CD4-positive, alpha-beta T cell treated with Interferon gamma for 1 hour (primary cell): ENCODE measurements at places on chromosomes 16 and 17.

GRCh38 chr16:70429888-70430666 lies 8.8 kb downstream of the ST3GAL2 start:
- DNase-seq = no peak

DNA sequence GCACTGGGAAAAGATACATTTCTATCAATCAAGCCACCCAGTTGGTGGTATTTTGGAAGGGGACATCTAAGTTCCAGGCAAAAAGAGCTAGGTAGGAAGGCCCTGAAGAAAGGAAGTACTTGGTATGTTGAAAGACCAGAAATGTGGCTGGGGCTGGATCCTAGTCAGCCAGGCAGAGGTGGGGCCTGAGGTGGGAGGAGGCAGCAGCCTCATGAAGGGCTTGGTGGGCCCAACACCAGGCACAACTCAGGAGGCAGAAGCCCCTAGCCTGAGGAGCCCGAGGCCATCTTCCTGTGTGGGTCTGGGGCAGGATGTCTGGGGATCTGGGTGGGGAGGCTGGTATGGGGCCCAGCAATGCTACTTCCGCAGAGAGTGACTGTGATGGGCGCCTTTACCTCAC lies 105.9 kb downstream of the SALL1 start:
- DNase-seq = no peak

DNA sequence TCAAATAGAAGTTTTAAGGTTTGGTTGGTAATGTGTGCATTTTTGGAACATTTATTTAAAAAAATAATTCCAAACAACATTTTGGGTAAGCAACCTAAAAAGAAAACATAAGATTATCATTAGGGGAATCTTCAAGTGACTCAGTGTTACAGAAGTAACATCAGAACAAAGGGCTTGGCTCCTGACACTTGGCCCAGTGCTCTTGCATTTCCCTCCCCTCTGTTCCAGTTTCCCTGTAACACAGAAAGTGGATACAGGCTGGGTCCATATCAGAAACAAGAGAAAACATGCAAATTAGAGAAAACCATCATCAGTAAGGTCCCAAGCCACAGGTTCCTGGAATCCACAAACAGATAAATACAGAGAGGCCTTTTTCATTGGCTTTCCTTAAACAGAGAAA lies 40.1 kb downstream of the SKAP1 start:
- no peak for DNase-seq

- no peak for DNase-seq
These were observed 4.9 kb upstream of the CDH1 start for GRCh38 chr16:68732042-68732680.

- no peak for DNase-seq
These were observed 25.6 kb downstream of the UNK start for GRCh38 chr17:75810216-75810615.

DNA sequence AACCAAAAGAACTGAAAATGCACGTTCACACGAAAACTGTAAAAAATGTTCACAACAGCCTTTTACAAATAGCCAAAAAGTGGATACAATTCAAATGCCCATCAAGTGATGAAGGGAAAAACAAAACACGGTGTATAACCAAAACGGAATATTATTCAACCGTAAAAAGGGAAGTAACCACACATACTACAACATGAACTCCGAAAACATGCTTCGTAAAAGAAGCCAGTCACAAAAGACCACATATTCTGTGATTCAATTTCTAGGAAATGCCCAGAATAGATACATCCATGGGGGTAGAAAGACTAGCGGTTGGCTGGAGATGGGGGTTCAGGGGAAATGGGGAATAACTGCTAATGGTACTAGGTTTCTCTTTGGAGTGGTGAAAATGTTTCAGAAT lies 81.5 kb upstream of the TRAP1 start:
- no peak for DNase-seq

DNA sequence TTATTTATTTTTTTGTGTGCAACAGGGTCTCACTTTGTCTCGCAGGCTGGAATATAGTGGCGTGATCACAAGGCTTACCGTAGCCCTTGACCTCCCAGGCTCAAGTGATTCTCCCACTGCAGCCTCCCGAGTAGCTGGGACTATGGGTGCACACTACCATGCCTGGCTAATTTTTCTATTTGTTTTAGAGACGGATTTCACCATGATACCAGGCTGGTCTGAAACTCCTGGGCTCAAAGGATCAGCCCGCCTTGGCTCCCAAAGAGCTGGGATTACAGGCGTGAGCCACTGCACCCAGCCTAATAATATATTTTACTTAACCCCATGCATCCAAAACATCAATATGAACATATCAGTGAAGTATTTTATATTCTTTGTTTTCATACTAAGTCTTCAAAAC lies 2.0 kb downstream of the CCDC200 start:
- no peak for DNase-seq

DNA sequence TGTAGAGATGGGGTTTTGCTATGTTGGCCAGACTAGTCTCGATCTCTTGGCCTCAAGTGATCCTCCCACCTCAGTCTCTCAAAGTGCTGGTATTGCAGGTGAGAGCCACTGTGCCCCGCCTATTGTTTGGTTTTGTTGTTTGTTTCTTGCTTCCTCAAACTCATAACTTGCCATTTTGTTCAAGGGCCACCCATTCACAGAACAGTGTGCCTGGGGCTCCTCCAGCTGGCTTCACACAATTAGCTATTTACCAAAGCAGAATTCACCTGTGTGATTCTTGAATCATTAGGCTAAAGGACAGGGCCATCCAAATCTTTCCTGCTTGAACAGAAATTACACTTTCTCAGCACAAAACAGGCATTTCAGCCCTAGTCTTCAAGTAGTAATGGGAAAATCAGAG lies 7.2 kb downstream of the ABHD15 start:
- no peak for DNase-seq

DNA sequence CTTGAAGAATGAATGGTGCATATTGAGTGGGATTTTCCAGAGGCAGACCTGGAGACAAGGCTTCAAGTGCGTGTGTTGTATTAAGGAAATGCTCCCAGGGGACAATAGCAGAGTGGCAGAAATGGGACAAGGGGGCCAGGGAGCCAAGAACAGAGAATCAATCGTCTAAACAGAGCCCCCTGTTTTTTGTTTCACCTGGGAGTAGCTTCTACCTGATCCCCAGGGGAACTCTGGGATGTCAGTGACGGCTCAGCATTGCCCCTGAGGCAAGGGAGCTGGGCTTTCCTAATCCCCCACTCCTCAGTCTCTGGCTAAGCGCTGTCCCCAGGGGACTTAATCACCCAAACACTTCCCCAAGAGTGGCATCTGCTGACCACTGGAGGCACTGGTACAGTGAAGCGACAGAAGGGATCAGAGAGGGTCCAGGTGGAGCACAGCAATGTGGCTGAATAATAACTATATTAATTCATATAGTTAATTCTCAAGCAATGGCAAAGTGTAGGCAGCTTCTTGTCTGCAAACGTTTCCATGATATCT lies 35.7 kb upstream of the C16orf78 start:
- DNase-seq = no peak

GRCh38 chr17:16516594-16517051 lies 24.6 kb upstream of the LRRC75A start:
- no peak for DNase-seq

DNA sequence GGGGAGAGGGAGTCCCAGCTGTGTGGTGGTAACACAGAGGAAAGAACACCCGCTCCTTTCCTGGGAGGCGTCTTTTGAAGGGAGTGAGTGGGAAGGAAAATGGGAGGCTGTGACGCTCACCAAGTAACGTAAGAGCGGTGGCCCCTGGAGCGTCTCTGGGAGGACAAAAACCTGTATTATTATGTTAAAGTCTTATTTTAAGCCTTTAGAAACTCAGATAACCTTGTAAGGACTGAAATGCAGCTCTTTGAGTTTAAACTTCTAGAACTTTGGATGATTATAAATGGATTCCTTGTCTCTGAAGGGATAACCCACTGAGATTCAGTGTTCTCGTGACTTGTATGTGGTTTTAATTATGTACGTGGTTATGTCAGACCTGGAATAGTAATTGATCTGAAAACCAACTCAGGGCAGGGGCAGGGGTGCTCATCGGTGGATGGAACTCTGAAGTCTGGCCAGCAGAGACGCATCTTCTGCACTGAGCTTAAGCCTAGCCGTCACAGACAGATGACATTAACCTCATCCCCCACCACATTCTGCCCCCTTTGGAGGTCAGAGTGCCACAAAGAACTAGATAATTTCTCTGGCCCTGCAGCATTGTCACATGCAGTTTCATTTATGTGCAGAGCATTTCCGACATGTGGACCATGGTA lies 41.8 kb upstream of the SLC12A3 start:
- DNase-seq = no peak

DNA sequence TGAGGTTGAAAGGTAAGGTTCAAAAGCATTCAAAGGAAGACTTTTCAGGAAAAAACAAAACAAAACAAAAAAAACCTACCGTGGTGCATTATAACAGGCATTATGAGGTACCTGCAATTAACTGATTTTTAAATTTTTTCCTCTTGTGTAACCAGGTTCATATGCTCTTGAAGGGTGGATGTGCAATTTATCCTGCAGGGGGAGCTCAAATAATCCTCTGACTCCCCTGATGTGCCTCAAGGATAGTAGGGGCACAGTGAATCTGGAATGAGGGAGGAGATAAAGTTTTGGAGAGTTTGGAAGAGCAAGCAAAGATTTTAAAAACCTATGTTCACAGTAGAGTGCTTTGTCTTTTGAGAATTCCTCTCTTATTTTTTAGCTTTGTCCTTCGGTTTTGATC lies 1349.4 kb downstream of the CDH8 start:
- no peak for DNase-seq

- DNase-seq = no peak
These were observed 612.6 kb upstream of the C16orf82 start for GRCh38 chr16:26454102-26454501.

DNA sequence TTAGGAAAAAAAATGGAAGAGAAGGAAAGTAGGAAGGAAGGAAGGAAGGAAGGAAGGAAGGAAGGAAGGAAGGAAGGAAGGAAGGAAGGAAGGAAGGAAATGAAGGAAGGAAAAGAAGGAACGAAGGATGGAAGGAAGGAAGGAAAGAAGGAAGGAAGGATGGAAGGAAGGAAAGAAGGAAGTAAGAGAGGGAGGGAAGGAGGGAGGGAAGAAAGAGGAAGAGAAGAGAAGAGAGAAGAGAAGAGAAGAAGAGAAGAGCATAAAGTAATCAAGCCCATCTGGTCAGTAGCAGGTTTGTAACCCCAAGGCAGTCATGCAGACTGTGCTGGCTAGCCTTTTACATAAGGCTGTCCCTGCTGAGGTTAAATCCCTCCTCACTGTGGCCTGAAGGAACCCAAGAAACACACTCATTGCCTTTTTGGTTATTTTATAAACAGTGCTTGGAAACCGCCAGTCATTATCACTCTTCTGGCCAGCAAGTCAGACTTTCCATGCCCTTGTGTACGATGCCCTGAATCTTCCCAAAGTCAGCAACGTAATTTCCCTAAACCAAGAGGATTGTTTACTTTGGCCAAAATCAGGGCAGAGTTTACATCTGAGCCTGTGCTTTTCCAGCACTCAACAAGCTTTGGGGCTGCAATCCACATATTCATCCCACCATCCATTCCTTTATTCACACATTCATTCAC lies 409.6 kb upstream of the MAF start:
- no peak for DNase-seq

GRCh38 chr17:18988546-18989173 lies 15.9 kb downstream of the FAM83G start:
- no peak for DNase-seq

DNA sequence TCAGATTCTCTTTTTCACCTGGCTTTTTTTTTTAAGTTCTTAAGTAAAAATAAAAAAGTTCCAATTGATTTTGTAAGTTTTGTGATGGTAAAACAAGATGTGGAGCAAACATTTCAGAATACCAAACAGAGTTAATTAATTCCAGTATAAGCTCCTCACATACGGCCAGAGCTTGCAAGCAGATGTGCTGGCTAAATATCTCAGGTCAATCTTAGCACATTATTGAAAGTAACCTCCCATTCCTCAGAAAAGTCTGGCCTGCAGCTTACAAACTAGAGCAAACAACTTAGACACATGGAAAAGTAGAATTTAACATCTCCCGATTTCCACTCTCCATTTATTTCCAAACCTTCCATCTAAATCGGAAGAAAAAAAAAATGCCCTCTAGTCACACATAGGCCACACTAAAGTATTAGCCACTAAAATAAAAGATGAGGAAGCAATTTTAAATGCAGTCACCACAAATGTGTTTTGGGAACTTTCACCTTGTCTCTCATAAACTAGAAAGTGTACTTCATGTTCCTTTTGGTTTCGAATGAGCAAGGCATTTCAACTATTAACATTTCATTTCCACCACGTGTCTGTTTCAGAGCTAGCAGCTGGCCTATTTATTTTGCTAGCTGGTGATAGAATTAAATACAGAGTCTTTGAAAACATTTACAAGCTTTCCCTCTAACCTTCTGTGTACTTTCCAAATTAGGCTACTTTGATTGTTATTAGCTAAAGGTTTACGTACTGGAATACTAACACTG lies 143.3 kb downstream of the STX8 start:
- DNase-seq = no peak

- DNase-seq = no peak
These were observed 15.8 kb upstream of the IGFALS start for GRCh38 chr16:1809281-1809801.

DNA sequence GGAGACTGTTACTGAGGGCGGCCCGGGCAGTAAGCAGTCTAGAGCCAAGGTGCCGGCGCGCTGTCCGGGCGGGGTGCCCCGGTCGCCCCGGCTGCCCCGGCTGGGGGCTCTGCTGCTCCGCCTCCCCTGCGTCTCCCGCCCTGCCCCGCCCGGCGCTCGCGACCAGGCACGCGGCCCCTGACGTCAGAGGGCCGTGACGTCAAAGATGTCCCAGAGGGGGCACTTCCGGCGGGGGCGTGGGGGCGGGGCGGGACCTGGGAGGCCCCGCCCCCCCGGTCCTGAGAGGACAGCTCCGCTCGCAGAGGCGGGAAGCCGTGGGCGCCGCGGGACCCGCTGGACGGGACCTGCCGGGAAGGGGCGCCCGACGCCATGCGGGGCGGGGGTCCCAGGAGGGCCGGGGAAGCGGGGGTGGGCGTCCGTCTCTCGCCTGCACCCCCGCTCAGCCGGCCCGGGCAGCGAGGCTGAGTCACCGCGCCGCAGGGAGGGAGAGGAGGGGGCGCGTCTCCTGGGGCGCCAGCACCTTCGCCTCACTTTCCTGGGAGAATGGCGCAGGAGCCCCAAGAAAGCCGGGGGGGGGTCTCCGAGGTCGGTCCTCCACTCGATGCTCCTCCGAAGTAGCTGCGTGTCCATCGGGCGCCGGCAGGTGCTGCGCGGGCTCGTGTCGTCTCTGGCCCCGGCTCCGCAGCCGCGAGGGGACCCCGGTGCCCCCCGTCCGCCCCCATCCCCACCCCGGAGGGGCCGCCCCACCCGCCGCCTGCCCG lies 4.4 kb upstream of the HIC1 start:
- peak; percentile 79 for DNase-seq

GRCh38 chr17:63624531-63624880 lies 2.3 kb downstream of the MAP3K3 start:
- DNase-seq = no peak

- peak; percentile 46 for DNase-seq
These were observed 7.8 kb downstream of the PMP22 start for GRCh38 chr17:15257258-15257788.

GRCh38 chr17:78168903-78169793 lies 767 bp downstream of the SYNGR2 start:
- peak; percentile 72 for DNase-seq

DNA sequence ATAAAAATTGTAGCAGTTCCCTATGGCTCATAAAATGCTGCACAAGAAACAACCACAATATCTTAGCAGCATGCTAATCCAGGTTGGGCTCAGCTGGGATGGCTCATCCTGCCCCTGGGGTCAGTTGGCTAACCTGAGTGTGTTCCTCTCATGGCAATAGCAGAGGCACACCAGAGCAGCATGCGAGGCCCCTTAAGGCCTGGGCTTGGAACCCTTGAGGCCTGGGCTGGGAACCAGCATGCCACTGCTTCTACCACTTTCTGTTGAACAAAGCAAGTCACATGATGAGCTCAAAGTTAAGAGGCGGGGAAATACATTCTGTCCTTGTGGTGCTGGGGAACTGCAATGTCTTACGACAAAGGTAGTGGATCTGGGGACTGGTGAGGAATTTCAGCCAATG lies 154.4 kb upstream of the FOXF1 start:
- DNase-seq = no peak
